Brain microvascular endothelial cell (primary cell): ENCODE measurements at places on chromosomes 2 and 18.
A peak's percentile ranks its signal among the peaks of the same experiment; 100 is the strongest.

DNA sequence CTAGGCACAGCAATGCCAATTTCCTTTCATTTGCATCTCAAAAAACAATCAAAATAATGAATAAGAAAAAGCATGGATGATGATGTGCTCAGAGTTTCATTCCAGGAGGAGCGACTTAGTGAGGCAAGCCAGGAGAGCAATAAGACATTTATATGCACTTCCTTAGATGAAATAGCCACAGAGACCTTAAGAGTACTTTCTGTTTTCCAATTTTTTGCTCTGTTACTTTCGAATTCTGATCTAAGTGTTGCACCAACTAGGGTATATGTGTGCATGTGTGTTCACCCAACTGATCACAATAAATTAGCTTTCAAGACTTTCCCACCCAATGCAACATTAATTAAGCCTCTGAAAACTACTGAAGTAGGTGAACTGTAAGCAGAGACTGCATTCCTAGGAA lies 709 bp downstream of the RAB27B start:
- DNase-seq = no peak

GRCh38 chr18:13308369-13308768 lies 89.8 kb downstream of the LDLRAD4 start:
- no peak for DNase-seq

- DNase-seq = peak; percentile 60
Observed at GRCh38 chr2:178484245-178485041, 4.2 kb downstream of the PLEKHA3 start.

DNA sequence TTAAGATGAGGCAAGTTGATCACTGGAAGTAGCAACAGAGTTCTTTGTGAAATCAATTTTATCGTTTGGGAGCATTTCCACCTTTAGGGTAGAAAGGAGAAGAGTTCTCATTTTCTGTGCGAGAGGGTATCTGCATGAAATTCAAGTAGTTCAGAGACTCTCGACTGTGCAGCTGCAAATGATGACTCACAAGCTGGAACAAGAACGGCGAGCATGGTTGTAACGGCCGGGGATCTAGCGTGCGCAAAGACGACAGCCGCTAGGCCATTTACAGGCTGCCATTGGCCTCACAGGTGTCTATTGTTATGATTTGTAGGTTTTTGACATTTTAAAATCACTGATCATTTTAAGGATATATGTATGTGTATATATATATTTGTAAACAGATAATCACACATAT lies 5.2 kb downstream of the KLHL29 start:
- no peak for DNase-seq

DNA sequence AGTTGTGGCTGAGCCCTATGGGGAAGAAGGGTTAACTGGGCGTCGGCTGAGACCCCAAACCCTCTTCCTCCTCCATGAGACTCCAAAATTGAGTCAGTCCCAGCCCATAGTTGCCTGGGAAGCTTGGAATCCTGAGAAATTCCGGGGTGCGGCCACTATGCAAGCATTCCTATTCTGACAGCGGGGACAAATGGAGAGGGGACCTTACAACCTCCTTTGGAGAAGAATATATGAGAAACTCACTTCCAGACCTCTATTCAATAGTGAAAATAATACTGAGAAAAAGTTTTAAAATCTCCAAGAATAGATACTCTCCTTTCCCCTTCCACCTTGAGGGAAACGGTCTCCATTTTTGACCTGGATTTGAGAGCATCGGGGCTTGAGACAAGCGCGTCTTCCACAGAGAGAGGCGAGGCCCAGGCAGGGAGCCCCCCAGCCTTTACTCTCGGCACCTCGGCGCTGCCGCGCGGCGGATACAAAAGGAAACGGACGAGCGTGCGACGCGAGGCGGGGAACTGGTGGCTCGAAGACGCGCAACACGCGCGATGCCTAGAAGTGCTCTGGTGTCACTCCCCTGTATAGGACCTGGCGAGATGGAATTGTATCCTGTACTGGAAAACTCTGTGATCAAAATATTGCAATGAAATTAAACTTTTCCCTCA lies 11.1 kb downstream of the NR4A2 start:
- no peak for DNase-seq

- DNase-seq = no peak
Observed at GRCh38 chr2:55107436-55107835, 57.2 kb upstream of the RTN4 start.

DNA sequence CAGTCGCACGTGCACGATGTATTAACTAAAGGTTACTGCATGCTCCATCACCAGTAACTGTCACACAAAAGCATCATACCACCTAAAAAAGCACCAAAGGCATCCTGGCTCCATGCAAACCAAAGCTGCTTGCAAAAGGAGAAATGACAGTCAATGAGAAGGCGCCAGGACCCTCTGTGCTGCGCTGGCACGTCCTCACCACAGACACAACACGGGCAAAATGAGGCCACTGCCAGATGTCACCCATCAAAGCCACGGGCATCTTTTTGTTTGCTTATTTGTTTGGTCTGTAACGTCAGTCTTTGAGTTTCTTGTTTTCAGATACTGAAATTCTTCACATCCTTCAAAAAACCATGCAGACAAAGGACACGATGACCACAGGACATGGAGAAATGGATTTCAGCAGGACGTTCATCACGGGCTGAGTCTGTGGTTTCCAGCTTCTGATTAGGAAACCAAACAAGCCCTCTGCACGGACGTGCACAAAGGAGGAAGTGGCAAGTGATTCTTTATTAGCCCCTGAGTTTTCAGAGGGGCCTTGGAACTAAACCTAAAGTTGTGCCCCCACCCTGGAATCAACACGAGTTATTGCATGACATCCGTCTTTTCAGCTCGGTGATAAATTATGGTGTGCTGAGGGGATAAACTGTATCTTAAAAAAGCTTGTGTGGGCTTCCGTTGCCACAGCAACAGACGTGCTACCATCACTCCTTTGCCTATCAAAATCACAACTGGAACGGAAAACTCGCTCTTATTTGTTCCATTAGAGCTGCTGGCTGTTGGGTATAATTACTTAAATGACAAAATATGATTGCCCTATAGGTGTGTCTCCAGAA lies 181.8 kb downstream of the EIPR1 start:
- no peak for DNase-seq

GRCh38 chr2:214393796-214394195 lies 17.1 kb upstream of the VWC2L start:
- DNase-seq = no peak

GRCh38 chr2:209845666-209846065 lies 74.0 kb downstream of the UNC80 start:
- no peak for DNase-seq

GRCh38 chr2:144711630-144712549 lies 192.0 kb upstream of the ZEB2 start:
- no peak for DNase-seq

- DNase-seq = peak; percentile 90
Observed at GRCh38 chr18:36352384-36352783, 54.9 kb downstream of the FHOD3 start.

GRCh38 chr18:33097126-33097525 lies 324.3 kb upstream of the KLHL14 start:
- DNase-seq = no peak

- DNase-seq = peak; percentile 98
Observed at GRCh38 chr2:157173740-157174184, 83.7 kb upstream of the GALNT5 start.

GRCh38 chr2:45794134-45794617 lies 142.7 kb downstream of the PRKCE start:
- no peak for DNase-seq

GRCh38 chr2:219289537-219290361 lies 10.6 kb downstream of the DNAJB2 start:
- peak; percentile 72 for DNase-seq

DNA sequence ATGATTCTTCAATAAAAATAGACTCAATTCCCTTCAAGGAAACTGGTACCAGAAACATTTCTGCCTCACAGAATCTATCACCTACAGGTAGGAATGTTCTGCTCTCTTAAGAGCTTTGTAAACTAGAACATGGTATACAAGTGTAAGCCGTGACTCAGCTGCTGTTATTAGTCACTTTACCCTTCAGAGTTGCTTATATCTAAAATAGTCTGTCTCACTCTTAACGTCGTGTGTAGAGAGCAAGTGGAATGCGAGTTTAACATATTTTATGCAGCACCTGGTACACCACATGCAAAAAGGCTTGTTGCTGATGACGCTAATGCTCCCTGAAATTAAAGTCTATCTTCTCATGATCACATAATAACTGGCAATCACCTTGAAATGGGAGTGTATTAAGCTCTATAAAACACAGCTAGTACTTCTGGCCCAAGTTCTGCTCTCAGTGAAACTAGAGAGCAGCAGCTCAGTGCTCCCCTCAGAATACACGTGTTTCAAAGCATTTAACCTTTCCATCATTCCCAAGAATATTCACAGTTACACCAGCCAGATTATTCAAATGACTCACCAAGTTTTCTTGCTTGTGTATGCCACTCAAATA lies 420.0 kb downstream of the ZEB2 start:
- peak; percentile 90 for DNase-seq

GRCh38 chr2:135963841-135964240 lies 21.6 kb downstream of the DARS1 start:
- DNase-seq = peak; percentile 19

DNA sequence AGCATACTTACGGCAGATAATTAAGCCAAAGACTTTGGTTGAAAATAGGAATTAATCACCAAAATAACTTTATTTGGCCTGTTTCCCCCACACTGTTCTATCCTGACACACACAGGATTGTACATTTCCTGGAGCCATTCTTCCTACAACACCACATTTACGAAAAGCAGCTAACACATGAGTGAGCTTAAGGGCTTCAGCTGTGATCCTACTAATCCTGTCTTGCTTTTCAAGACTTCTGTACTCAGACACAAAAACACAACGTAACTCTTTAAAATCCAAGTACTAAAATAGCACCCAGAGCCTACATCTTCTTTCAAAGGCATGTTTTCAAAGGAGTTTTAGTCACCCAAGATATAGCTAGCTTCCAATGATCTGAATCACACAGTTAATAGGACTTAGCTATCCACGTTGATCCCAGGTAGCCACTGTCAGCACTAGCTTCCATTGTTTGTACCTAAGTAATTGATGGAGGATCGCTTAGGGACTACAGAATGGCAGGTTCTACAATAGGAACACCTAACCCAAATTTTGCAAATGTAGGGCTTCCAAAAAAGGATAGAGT lies 42.8 kb upstream of the TTC39C start:
- DNase-seq = no peak

DNA sequence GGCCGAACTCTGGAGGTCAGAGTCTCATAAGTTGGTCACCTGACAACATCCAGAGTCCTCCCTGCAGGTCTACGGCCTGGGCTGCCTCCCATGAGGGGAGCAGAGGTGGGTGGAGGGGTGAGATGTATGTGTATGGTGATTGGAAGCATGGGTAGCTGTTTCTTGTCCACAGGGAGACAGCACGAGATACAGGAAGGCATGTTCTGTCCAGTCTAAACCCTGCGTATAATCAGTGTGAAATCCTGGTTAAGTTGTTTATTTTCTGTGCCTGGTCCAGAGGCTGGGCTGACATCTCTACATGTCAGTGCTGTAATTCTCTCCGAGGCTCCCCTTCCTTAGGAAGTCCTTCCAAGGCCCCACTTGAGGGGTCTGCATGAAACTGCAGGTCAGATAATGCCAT lies 8.9 kb downstream of the TOGARAM2 start:
- DNase-seq = no peak

GRCh38 chr18:67425672-67426071 lies 90.8 kb downstream of the DSEL start:
- peak; percentile 98 for DNase-seq

DNA sequence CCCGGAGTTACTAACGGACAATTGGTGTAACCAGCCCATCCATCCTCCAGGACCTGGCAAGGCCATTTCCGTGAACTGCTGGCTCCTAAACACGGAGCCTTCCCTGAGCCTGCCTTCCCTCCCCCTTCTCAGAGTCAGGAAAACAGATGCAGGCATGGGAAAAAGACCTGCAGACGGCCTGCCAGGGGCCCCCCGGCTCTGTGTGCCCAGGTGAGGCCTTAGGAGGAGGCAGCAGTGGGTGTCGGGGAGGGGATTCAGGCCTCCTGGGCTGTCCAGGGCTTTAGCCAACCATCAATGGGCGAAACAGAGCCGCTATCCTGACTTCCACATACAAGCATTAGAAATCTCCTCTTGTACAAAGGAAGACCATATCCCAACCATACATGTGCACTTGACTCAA lies 68.3 kb upstream of the BOD1L2 start:
- DNase-seq = no peak

GRCh38 chr2:127562936-127563335 lies 27.5 kb downstream of the MYO7B start:
- no peak for DNase-seq

DNA sequence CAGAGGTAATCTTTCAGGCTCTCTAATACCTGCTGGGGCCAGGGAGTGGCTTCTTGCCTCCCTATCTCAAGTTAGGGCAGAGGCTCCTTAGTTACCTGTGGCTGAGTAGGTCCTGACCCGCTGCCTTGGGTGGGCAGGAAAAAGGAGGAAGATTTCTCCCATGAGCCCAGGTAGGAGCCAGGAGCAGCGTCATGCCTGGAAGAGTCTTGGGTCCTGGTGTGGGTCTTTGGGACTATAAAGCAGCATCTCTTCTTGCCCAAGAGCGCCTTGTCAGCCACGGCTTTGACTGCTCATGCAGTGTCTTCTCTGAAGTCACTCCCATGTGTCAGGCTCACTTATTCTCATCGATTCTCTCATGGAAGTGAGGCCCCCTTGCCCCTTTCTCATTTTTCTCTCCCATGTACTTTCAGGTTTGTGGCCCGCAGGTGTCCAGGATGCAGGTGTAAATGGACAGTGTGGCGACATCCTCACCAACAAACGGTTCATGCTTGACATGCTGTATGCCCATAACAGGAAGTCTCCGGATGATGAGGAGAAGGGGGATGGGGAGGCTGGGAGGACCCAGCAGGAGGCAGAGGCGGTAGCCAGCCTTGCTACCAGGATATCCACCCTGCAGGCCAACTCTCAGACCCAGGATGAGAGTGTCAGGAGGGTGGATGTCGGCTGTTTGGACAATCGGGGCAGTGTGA lies 111.2 kb downstream of the TPGS2 start:
- DNase-seq = no peak

- DNase-seq = no peak
Observed at GRCh38 chr2:96647681-96648080, 5.1 kb downstream of the FER1L5 start.

DNA sequence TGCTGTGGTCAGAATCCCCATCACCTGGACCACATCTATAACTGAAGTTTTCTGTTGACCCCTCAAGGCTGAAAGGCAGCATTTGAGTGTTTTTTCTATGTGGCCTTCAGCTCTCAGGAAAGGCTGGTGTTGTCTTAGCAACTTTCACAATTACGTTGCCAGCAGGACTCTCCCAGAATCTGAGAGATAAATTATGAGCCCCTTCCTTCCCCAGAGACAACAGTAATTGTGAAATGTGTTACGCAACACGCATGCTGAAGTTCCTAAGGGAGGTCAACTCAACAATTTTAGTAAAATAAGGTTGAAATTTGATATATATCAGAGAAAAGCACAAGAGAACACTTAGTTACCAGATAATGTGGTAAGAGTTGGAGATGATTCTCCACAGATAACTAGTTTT lies 216.5 kb upstream of the SLC8A1 start:
- peak; percentile 25 for DNase-seq

DNA sequence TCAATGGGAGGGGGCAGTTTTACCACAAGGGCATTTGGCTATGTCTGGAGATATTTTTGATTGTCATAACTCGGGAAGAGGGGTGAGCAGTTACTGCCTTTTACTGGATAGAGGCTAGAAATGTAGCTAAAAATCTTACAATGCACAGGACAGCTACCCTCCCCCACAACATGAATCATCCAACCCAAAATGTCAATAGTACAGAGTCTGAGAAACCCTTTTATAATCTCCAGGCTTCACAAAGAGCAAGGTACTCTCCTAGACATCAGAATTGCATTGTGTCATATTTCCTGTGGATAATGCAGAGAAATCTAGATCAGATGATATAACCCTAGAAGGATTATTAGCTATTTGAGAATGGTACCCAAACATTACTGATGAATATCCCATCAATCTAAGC lies 277.1 kb upstream of the NRP2 start:
- DNase-seq = peak; percentile 70
